Stimulated activated CD8-positive, alpha-beta memory T cell treated with anti-CD3 and anti-CD28 coated beads, Interleukin-7, amount 100 ng/mL, for 1 hour (primary cell): ENCODE measurements at places on chromosomes 16 and 17.

- no peak for DNase-seq
These were observed 591 bp upstream of the TNFSF13 start for GRCh38 chr17:7557775-7558543.

DNA sequence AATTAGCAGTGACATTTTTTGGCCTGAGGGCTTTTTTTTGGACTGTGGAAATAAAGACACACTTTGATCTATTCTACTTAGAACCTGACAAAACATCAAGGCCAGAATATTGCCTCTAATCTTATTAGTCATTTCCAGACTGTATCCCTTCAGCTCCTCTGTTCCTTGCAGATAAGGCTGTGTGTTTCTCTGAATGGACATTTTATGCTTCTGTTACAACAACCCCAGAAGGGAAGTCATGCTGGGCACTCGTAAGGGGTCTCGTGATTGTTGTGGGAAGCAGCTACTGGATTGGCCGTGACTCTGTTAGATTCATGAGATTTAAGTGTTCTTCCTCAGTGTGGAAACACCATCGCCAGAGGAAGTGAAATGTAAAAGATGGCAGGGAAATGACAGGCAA, 31.6 kb upstream of the HS3ST2 start:
- DNase-seq, result no peak

DNA sequence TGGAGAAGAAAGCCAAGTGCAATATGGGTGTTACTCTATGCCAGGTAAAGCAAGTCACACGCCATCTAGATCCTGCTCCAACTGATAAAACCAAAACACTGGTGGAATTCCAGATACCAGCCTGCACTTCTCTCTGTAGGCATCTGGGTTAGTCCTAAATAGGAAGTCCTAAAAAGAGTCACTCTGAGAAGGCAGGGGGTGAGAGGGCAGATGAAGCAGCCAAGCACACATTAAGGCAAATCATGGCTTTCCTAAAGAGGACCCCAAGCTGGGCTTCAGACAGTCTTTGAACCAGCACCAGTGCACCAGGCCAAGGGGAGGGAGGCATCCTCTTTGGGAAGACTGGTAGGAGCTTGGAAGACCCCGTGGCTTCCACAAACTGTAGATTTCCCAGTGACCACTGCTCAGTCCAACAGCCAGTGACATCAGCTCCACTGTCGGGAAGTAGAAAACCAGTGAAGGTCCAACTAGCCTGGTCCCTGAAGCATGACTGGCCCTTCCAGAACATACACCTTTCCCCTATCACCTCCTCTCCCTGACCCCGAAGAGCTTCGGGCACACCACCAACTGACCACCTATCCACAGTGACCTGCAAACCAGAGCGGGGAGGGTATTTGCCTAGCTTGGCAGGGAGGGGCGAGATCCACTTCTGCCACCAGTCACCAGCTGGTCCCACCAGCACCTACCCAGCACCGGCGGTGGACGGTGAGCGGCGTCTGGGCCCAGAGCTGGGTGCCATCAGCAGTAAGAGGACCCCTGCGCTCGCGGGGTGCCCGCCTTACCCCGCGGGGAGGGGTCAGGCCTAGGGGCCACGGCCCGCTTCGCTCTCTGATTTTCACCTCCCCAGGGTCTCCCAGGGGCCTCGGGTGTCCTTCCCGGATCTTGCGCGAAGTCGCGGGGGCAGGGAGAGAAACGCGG, 1.0 kb downstream of the LITAF start:
- DNase-seq, result no peak

DNA sequence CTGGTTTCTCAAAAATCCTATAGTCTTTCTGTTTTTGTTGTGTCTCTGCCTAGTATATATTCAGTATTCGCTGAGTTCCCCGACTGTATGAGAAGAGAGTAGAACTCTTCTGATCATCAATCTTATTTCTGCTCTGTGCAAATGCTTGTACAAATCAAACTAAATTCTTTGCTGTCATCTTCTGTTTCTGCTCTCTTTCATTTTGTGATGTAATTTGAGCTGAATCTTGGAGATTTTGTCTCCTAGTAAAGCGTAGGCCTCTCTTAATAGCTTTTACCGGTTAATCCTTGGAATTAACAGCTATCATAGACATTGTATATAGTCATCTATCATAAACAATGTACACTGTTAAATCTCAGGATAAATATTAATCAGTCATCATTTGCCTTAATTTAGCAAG, 61.9 kb downstream of the OMG start:
- DNase-seq, result no peak

DNA sequence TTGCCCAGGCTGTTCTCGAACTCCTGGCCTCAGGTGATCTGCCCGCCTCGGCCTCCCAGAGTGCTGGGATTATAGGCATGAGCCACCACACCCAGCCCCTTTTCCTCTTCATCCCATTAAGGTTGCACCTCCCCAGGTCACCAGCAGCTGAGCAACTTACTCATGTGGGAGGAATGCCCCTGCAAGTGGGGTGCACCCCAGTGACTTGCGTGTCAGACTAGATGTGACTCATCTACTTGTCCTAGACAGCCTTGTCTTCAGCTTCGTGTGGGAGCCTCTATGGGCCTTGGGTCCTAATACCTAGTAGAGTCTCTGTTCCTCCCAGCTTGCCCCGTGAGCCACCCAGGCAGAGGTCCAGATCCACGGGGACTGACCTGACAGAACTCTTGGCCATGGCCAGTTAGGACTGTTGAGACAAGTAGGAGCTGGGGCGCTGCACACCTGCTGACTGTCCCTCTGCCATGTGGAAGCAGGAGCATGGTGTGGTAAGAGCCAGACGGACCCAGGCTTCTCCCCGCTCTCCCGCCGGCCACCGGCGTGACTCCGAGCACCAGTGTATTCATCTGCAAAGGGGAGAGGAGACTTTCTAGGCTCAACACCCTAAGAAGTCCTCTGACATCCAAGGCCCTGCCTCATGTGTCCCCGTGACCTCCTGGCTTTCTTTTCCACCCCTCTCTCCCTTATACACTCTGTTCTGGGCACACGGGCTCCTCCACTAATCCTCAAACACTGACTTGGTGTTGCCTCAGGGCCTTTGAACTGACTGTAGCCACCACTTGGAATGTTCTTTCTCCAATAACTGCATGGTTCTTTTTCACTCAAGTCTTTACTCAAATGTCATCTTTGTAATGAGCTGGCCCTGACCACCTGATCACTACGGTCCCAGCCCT, 11.6 kb upstream of the CBX4 start:
- no peak for DNase-seq

DNA sequence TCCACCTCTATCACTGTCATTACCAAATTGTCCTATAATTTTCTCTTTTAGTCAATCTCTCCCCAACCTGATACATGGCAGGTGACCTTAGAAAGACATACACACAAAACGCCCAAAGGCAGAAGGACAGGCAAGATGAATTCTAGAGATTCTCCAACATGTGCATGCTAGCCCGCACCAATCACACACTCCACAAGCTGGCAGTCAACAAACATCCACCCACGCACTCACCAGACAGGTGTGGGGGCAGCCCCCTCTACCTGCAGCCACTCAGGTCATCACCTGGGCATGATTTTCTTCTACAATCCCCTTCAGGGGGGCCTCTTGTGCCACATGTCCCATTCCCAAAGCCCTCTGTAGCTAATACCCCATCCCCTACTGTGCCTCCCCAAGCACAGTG, 9.5 kb downstream of the MPP2 start:
- no peak for DNase-seq

GRCh38 chr16:9775998-9776397, 406.2 kb downstream of the GRIN2A start:
- DNase-seq, result no peak

- DNase-seq, result no peak
These were observed 33.5 kb downstream of the TK2 start for GRCh38 chr16:66516509-66516807.

DNA sequence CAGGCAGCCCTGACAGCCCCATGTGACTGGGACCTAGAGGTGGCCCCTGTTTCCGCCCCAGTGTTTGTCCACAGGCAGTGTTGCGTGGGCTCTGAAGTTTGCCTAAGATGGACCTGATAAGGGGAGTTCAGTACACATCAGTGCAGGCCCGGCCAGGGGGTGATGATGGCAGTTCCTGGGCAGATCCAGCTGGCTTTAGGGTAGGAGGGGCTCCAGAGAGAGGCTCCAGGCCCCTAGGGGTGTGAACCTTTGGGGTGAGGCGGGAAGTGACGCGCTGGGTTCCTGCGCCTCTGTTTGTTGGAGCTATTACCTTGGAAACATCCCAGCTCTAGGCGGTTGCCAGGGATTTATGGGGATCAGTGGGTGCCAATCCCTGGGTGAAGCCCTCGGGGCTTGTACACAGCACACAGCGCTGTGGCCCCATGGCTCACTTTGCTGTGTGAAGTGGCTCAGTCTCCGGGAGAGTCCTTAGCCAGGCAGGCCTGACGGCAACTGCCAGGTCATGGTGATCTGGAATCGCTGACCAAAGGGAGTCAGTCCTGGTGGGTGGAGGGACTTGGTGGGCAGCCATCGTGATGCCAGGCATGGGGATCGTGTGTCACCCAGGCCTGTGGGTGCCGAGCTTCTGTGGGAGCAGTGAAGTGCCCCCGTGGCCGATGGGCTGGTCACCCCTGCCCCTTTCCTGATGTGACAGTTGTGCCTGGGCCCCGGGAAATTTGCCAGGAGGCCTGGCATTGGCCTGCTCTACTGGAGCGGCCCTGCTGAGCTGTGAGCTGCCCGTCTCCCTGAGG, 146.1 kb downstream of the SEC14L1 start:
- DNase-seq, result no peak

DNA sequence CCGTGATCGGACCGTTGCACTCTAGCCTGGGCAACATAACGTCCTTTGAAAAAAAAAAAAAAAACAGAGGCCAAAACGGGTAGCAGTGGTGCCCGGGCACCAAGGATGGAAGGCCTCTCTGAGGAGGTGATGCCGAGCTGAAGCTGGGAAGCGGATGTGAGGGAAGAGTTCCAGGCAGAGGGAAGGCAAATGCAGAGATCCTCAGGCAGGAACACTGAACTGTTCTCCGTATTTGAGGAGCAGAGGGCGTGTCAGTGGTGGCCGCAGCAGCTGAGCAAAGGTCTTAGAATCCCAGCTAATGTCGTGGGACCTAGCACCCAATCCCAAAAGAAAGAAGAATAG, 656 bp upstream of the KCTD13 start:
- DNase-seq, result no peak

DNA sequence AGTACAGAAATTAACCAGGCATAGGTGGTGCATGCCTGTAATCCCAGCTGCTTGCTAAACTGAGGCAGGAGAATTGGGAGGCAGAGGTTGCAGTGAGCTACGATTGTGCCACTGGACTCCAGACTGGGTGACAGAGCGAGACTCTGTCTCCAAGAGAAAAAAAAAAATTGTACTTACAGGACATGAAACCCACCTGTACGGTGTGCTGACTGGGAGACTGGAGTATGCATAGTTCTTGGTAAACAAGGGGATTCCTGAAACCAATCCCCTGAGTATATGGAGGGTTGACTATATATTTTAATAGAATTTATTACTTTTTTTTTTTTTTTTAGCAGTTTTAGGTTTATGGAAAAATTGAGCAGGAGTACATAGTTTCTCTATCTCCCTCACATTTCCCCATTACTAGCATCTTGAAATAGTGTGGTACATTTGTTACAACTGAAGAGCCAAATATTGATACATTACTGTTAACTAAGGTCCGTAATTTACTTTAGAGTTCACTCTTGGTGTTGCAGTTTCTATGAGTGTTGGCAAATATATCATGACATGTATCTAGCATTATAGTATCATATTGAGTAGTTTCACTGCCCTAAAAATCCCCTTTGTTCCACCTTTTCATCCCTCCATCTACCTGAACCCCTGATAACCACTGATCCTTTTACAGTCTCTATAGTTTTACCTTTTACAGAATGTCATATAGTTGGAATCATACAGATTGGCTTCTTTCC, 19.3 kb downstream of the TENT4B start:
- no peak for DNase-seq

DNA sequence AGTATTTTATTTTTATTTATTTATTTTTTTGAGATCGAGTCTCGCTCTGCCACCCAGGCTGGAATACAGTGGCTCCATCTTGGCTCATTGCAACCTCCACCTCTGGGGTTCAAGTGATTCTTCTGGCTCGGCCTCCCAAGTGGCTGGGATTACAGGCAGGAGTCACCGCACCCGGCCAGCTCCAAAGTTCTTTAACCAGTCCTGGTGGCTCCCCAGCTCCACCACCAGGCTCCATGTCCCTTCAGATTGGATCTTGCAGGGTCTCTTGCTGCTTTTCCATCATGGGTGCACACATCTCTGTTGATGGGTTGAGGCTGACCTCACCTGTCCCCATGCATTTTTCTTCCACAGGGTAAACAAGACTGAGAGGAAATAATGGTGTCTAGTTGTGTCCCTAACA, 8.4 kb upstream of the USP36 start:
- no peak for DNase-seq

DNA sequence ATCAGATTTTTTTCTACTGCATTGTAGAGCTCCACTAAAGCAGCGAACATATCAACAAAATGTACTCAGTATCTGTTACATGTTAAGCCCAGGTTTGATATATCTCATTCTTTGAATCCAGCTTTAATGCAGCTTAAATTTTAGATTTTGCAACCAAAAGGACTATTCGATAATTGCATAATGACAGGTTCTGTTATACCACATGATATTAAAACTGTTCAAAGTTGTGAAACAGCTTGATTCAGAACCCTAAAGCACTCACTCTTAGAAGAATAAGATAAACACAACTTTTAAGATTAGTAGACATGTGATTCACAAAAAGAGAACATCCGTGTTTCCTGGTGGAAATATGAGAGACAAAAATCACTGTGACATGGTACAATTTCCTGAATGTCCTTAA, 427.9 kb downstream of the CDH11 start:
- no peak for DNase-seq

- no peak for DNase-seq
These were observed 4.8 kb downstream of the CDK5R1 start for GRCh38 chr17:32491371-32492263.

DNA sequence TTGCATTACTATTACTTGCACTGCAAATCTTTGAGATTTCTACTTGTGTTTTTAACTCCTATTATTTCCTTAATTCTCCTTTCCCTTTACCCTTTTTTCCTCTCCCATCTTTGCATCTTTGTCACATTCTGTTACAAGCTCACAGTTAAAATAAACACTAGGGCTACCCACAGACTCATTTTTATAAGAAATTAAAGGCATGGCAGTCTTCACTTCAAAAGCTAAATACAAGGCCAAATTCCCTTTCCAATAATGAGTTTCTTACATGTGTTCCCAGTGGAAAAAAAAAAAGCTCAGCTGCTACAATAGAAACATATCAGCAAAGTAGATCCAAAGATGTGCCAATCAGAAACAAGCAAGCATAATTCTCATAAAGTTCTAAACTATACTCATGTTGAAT, 3.7 kb upstream of the BRIP1 start:
- DNase-seq, result no peak

GRCh38 chr17:17491546-17491988, 4.6 kb downstream of the RASD1 start:
- DNase-seq, result no peak
